ENCODE measurements at places on chromosomes 2 and 18.
A peak's percentile ranks its signal among the peaks of the same experiment; 100 is the strongest.

- H3K27me3 ChIP-seq: peaks cover 27% of the 10 kb centered on the region
- H3K4me3 ChIP-seq: no peak overlapping the region
- H3K4me1 ChIP-seq: peaks cover 21% of the 10 kb centered on the region
- H3K36me3 ChIP-seq: peaks cover 8% of the 10 kb centered on the region
Measured at GRCh38 chr2:19883486-19883885, 18.3 kb downstream of the TTC32 start.

DNA sequence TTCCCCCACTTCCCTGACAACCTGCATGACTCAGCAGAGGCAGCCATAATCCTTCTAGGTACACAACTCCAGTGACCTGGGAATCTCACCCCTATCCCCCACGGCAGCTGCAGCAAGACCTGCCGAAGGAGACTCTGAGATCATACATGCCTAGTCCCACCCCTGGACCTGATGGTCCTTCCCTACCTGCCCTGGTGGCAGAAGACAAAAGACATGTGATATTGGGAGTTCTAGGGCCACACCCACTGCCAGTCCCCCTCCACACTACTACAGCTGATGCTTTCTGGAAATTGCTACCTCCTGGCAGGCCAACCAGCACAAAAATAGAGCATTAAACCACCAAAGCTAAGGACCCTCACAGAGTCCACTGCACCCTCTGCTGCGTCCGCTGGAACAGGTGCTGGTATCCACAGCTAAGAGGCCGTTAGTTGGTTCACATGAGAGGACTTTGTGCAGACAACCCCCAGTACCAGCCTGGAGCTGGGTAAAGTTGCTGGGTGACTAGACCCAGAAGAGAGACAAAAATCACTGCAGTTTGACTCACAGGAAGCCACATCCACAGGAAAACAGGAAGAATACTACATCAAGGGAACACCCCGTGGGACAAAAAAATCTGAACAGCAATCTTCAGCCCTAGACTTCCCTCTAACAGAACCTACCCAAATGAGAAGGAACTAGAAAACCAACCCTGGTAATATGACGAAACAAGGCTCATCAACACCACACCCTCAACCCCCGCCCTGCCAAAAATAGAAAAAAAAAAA, 12.5 kb downstream of the MARCO start:
- H3K27me3 ChIP-seq: peaks cover 6% of the 10 kb centered on the region
- no peaks in the 10 kb centered on the region for H3K4me1 ChIP-seq
- H3K4me3 ChIP-seq: no peak overlapping the region
- no peak overlapping the region for H3K27ac ChIP-seq
- DNase-seq: no peak

DNA sequence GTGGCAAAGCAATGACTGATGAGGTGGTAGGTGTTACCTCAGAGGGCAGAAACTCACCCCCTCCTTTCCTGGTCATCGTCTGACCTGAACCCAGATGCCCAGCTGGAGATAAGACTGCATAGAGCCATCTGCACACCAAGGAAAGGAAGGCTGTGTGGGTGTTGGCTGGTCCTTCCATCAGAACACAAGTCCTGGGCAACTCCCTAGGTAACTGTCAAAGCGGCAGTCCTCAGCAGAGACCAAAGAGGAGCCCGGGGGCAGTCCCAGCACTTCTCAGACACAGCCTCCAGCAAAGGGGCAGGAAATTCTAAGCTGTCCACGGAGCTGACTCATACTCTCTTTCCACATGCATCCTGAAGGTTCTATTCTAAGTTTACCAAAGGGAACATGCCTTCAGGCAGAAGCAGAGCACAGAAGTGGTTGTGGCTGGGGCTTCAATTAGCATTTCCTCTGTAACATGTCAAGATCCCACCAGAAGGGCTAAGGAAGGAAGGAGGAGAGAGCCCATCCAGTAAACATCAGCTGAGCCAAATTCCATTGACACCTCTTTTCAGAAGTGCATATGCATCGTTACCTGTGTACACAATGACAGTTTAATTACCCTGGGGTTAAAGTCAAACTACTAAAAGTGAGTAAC, 54.7 kb downstream of the SPRED2 start:
- peaks cover 61% of the 10 kb centered on the region for H3K4me1 ChIP-seq
- H3K27me3 ChIP-seq: peaks cover 3% of the 10 kb centered on the region
- DNase-seq: no peak
- H3K27ac ChIP-seq: no peak overlapping the region
- no peak overlapping the region for H3K4me3 ChIP-seq

GRCh38 chr2:55887901-55888624, 35.5 kb downstream of the EFEMP1 start:
- H3K36me3 ChIP-seq: peaks cover 8% of the 10 kb centered on the region
- no peak overlapping the region for H3K4me3 ChIP-seq
- H3K4me1 ChIP-seq: peaks cover 22% of the 10 kb centered on the region
- no peak for DNase-seq

- no peak overlapping the region for H3K4me3 ChIP-seq
- peaks cover 27% of the 10 kb centered on the region for H3K36me3 ChIP-seq
- no peaks in the 10 kb centered on the region for H3K27me3 ChIP-seq
- no peak for DNase-seq
Measured at GRCh38 chr18:415617-416612, 84.6 kb downstream of the COLEC12 start.

GRCh38 chr2:39515273-39515896, 78.3 kb upstream of the MAP4K3 start:
- H3K4me1 ChIP-seq: peaks cover 51% of the 10 kb centered on the region
- peaks cover 5% of the 10 kb centered on the region for H3K36me3 ChIP-seq
- no peak overlapping the region for H3K4me3 ChIP-seq
- DNase-seq: no peak
- no peaks in the 10 kb centered on the region for H3K27me3 ChIP-seq

GRCh38 chr2:9653485-9654271, 22.9 kb upstream of the YWHAQ start:
- DNase-seq: no peak
- H3K4me3 ChIP-seq: no peak overlapping the region
- no peaks in the 10 kb centered on the region for H3K36me3 ChIP-seq
- H3K27ac ChIP-seq: no peak overlapping the region
- H3K27me3 ChIP-seq: peaks cover 48% of the 10 kb centered on the region

- no peak for DNase-seq
- no peak overlapping the region for H3K4me3 ChIP-seq
- no peaks in the 10 kb centered on the region for H3K27me3 ChIP-seq
- no peaks in the 10 kb centered on the region for H3K36me3 ChIP-seq
- peak overlapping the region; percentile 75 for H3K27ac ChIP-seq
- H3K4me1 ChIP-seq: peaks cover 42% of the 10 kb centered on the region
Measured at GRCh38 chr18:70377857-70378701, 89.2 kb downstream of the SOCS6 start.

Measured in nephron progenitor cell (in vitro differentiated cells).